BJ (cell line): ENCODE measurements at places on chromosomes 11 and 22.
A peak's percentile ranks its signal among the peaks of the same experiment; 100 is the strongest.

DNA sequence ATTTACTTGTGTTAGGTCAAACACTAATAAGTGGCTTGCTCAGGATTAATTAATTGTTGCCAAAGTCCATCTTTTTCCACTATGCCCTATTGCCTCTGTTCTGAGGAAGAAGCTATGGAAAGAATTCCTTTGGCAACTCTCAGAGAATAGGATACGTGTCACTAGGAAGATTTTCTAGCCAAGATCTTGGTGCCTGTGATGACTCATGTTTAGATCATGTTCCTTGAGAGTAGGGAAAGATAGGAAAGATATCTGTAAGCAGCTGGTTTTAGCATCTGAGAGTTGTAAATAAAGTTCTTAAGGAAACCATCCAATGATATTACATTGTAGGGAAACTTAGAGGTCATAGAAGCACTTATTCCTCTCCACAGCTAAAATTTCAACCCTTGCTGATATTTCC, 15.7 kb downstream of the SLN start:
- peak; percentile 95 for DNase-seq

DNA sequence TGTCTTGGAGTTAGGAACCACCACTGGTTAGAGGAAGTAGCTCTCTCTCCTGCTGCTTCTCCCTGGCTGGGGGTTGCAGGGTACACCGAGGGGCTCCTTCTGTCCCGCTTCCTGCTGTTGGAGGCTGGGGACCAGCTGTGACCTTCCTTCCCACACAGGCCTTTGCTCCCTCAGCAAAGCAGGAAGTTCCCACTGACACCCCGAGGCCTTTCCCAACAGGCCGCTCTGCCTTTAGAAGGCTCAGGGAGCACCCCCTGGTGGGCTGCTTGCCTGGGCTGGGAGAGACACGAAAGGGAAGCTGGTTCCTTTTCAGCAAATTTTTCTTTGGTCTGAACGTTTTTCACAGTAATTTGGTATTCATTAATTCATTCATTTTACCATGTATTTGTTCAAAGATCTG, 527.9 kb upstream of the B3GAT1 start:
- DNase-seq = no peak

DNA sequence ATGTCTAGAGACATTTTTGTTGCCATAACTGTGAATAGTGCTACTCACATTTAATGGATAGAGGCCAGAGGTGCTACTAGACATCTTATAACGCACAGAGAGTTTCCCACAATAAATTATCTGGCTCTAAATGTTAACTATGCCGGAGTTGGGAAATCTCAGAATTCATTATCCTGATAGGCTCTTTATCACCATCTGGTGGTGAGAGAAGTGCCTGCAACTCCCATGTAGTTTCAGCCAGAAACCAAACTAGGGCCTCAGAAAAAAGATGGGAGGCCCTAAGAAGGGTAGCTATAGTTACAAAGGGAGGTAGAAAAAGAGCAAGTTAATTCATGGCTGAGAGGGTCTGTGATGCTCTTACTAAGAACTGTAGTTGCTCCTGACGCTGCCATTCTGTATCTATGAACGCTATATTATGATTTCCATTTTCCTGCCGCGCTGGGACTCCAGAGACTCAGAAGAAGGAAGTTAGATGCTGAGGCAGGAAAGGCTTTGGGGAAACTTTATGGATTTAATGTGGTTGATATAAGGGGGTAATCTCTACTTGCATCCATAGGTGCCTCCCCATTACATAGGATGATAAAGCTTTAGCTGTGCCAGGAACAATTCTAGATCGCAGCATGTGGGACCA, 22.9 kb upstream of the MRPL17 start:
- DNase-seq = no peak

DNA sequence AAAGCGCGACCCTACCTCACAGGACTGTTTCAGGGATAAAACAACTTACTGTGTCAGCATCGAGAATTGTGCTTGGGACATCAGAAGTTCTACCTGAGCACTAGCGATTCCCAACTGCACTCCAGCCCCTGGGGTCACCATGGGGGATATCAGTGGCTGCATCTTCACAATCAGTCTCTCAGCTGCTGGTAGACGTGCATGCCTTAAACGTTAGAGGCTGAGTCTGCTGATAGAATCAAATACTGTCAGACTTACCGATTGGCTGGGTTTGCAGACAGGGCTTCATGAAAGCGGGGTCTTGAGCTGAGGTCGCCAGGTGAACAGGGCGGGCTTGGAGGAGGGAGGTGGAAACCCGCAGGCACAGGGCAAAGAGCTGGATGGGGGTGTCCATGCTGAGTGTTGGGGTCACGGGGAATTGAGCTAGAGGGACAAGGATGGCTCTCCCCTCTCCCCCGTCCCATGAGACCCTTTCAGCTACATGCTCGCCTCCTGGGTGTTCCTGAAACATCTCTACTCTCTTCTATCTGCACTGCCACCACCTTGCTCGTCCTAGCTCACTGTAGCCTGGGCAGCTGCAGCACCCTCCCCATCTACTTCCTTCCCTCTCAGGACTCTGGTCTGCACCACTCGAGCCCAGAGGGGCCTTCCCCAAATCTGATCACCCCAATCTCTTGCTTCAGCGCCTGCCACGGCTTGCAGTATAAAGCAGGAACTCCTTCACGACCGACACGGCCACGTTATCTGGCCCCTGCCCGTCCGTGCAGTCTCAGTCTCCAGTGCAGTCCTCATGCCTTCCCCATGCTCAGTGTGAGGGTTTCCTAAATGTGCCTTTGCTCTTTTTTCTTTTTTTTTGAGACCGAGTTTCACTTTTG, 43.5 kb downstream of the ST14 start:
- no peak for DNase-seq

GRCh38 chr11:68469122-68469521, 8.6 kb downstream of the PPP6R3 start:
- DNase-seq = no peak

DNA sequence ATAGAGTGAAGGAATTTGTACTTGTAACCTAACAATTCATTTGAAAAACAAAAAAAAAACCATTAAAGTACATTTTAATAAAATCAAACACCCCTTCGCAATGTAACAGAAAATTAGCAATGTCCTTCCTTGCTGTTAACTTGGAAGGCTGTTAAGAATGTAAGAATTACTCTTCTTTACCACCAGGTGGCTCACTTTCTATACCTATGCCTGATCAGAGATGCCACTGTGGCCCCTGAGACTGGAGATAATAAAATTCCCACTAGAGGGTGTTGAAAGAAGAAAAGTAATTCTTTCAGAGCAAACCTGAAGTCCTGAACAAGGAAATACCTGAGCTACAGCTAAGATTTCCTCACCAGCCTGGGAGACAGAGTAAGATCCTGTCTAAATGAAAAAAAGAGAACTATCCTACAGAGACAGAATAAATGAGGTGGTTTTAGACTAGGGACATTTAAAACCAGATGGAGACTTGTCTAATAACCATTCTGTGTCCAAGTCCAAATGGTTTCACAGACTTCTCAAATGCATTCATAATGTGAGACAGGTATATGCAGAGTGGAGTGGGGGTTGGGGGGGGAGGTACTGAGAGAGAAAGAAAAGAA, 1089.3 kb downstream of the FAM181B start:
- no peak for DNase-seq

- DNase-seq = no peak
Measured at GRCh38 chr11:76114238-76114637, 92.1 kb downstream of the WNT11 start.

DNA sequence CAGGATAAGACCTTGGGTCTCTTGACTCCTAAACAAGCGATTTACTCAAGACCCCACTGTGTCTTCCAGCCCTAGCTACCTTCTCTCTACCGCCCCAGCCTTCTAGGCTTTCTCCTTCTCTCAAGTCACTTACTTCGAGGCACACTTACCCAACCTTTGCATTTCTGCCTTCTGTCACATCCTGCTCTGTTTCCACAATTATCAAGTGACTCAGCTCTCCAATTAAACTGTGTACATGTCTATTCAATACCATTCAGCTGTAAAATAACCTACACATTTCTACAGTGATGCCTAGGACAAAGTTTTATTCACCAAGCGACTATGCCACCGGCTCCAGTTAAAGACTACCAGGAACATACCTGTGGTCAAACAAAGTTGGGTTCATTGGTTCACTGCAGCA, 69.0 kb downstream of the LARGE1 start:
- no peak for DNase-seq

DNA sequence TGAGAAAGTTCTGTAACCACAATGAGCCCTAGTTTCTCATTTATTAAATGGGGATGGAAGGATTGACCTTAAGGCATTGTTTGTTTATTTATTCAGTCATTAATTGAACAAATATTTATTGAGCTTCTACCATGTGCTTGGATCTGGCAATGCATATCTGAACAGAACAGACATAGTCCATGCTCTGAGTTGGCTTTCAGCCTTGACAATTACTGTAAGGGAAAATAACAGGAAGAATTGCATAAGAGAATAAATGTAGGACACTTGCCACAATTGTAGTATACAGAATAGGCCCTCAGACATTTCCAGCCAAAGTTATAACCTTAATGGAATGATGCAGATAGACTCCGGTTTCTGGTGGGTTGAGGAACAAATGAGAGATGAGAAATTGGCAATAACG, 160.5 kb upstream of the TTC12 start:
- no peak for DNase-seq

- DNase-seq = peak; percentile 51
Measured at GRCh38 chr11:101346591-101346990, 217.0 kb upstream of the PGR start.

DNA sequence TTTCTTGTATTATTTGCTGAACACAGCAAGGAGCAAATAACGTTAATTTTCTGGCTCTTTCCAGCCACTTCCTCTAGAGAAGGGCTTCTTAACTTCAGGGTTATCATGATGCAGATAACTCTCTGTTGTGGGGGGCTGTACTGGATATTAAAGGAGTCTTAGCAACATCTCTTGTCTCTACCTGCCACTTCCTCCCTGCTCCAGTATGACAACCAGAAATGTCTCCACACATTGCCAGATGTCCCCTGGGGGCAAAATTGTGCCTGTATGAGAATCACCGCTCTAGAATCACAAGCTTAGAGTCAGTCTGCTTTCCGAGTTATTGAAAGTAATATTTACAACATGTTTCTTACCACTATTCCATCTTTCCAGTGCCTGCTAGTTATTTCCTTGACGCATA, 6.8 kb downstream of the JRKL start:
- no peak for DNase-seq

- no peak for DNase-seq
Measured at GRCh38 chr11:14619603-14620531, 23.7 kb upstream of the PDE3B start.

GRCh38 chr11:32232516-32232915, 141.6 kb downstream of the RCN1 start:
- DNase-seq = no peak

- DNase-seq = no peak
Measured at GRCh38 chr11:60133917-60134316, 45.5 kb downstream of the MS4A2 start.

GRCh38 chr11:76761718-76762355, 21.3 kb upstream of the TSKU start:
- DNase-seq = no peak

DNA sequence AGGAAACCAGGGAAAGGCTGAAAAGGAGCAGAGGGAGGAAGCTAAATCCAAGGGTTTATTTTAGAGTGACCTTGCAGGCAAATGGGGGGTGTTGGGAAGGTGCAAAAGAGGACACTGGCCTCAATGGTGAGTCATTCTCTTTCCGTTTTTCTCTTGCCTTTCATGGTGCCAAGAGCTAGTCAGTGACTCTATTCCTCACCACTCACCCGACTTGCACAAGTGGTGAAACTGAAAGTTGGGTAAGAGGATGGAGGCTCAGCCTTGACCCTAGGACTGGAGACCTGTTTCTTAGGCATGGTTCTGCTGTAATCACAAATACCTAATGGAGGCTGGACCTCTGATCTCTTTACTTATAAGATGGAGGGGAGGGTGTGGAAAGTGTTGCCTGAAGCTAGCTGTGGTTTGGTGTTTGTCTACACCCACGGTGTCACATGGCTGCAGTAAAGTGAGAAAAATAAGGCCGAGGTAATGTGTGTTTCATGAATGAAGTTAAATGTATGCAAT, 67.3 kb upstream of the CREB3L1 start:
- DNase-seq = no peak

DNA sequence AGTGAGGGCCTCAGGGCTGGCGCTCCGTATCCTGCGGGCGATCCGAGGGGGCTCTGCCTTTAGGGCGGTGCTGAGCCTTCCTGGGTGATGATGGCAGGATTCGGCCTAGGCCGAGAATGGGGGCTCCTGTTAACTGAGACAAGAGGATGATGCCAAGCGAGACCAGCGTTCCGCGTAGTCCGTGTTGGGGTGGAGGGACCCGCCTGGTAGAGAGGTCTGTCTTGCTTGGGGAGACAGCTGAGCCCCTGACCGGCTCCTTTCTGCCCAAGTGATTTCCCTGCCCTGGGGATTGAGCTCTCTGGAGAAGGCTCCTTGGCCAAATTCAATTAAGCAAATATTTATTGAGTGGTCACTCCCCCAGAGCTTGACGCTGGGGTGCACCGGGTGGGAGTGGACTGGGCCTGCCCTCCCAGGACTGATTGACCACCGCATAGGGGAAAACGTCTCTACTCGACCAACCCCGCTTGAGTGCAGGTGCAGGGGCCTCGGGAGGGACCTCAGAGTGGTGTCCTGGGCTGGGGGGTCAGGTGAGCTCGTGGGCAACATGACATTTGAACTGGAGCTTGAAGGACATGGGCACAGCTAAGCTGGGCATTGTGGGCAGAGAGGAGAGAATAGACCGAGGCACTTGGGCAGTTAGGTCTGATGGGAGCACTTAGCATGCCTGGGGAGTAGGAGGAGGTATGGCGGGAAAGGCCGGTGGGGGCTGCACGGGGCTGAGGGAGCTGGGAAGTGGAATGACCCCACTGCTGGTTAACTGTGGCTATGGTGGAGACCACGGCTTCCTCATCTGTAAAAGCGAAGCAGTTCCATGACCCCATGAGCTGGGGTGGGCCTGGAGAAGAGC, 1.1 kb downstream of the GNAZ start:
- DNase-seq = no peak

DNA sequence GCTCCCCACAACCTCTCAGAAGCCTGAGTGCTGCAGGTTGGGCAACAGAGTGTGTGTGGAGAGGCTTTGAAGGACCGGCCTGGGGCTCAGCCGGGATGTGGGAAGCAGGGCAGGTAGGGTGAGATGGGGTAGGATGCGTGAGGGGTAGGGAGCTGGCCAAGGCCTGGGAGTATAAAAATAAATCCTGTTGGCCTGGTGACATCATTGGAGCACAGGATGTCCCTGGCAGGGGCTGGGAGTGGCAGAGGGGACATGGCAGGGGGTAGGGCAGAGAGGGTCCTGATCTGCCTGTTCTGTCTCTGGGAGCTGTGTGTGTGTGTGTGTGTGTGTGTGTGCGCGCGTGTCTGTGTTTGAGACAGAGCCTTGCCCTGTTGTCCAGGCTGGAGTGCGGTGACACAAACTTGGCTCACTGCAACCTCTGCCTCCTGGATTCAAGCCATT, 28.6 kb downstream of the TEF start:
- no peak for DNase-seq
